GM03348 (cell line): ENCODE measurements at places on chromosomes 1 and 21.
A peak's percentile ranks its signal among the peaks of the same experiment; 100 is the strongest.

GRCh38 chr1:173866413-173867115 is 1.2 kb downstream of the GAS5 start:
- no peak for DNase-seq

- DNase-seq = no peak
Observed at GRCh38 chr1:205610901-205611466, 20.8 kb downstream of the ELK4 start.

- DNase-seq = peak; percentile 54
Observed at GRCh38 chr1:23567996-23568607, 8.8 kb upstream of the ID3 start.

DNA sequence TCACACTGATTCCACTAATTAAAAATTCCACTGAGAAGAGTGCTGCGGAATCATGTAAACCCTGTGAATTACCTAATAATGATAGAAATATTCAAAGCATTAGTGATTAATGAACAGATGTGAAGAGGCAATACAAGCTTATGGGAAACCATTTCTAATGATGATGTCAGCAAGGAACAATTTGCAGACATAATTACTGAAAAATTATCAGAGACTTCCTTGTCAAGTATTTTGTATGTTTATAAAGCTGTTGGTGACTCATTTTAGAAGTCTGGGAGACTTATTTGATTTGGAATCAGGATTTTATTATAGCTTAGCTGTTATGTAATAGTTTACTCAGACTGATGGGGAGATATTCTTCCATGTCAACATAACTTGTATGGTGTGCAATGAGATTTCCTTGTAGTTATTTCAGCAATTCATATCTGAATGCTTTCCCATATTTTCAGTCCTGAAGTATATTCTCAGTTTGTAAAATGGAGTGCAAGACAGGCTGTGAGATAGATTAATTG is 135.5 kb downstream of the TGFB2 start:
- peak; percentile 56 for DNase-seq

GRCh38 chr1:19517017-19517416 is 31.7 kb upstream of the CAPZB start:
- DNase-seq = no peak

- no peak for DNase-seq
Observed at GRCh38 chr21:34952701-34953100, 96.4 kb downstream of the RUNX1 start.

GRCh38 chr1:69491416-69491815 is 76.3 kb upstream of the LRRC7 start:
- no peak for DNase-seq

DNA sequence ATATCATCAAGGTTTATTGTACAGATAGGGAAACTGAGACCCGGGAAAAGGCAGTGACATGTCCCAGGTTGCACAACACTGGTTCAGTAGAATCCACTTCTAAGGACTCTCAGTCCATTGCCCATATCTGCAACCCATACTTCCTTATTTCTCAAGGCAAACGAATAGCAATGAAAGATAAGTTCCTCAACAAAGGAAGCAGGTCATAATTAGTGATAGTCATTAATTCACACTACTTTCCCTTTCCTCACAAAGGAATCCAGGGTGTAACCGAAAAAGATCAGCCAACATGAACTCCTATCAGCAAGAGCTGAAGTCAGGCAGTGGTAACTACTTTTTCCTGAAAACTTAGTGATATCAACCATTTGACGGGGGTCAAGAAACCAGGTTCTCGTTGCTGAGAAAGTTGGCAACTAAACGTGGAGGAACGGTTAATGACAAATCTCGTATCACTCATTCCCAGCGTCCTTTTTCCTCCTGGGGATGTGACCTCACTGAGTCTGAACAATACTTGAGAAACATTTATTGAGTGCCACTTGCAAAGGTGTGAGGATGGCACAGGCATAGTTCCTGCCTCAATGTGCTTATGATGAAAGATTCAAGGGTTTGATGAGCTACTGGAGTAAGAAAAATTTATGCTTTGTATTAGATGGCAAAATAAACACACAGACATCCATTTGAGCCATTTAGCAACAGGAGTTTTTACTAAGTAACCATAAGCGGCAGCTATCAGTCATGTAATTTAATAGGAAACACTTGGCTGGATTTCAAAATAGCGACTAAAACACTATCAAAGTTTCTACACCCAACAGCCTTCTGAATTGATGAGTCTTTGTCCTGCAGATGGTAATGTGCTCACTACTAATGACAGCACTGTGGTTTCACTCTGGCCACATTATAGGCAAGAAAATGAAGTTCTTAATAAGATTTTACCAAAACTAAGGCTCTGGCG is 82.3 kb downstream of the PLPP3 start:
- DNase-seq = no peak
